ENCODE measurements at places on chromosomes 5 and 9.

DNA sequence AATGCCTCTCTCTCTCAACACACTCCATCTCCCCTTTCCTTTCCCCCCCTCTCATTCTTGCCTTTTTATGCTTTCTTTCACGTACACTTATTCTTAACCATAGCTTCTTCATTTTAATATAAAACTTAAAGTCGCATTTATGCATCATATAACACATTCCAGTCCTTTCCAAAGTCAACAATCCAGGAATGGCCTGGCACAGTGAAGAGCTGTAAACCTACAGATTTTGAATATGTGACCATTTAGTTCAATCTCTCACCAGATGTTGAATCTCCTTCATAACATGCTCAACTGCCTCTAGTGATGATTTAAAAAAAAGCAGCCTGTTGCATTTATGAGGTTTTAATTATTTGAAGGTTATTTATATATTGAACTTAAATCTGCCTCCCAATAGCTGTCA, 186.2 kb upstream of the GRAMD2B start:
- H3K27me3 ChIP-seq: no peaks in the 10 kb centered on the region
- H3K4me1 ChIP-seq: no peaks in the 10 kb centered on the region
- no peak for DNase-seq
- H3K27ac ChIP-seq: no peak overlapping the region
- H3K4me3 ChIP-seq: no peak overlapping the region
- H3K36me3 ChIP-seq: no peaks in the 10 kb centered on the region

DNA sequence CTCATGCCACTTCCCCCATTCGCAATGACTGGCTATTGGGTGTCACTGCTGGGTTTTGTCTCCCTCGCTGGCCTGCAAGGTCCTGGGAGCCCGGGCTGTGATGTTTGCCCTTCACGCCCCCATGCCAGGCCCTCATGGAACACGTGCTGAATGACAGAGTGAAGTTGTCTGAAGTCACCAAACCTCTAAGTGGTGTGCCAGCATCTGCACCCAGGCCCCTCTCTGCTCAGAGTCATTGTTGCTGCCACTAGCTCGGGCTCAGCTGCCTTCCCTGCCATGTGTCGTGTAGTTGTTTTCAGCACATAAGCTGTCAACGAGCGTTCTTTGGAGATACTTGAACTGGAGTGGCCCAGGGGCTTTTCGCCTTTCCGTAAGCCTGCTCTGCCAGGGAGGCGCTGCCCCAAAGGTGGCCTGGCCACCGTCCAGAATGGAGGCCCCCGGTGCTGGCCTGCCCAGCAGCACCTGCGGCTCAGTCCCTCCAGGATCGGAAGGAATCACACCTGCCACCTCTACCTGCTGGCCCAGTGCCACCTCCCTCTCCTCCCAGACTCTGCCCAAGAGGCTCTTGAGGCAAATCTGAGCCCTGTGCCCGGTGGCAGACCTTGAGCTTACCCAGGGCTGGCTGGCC, 250.1 kb downstream of the PBX3 start:
- no peaks in the 10 kb centered on the region for H3K36me3 ChIP-seq
- no peaks in the 10 kb centered on the region for H3K27me3 ChIP-seq
- H3K4me3 ChIP-seq: no peak overlapping the region
- no peak overlapping the region for H3K27ac ChIP-seq
- no peak for DNase-seq

GRCh38 chr5:170805666-170806065, 22.1 kb downstream of the GABRP start:
- H3K4me1 ChIP-seq: no peaks in the 10 kb centered on the region
- no peak overlapping the region for H3K27ac ChIP-seq
- no peaks in the 10 kb centered on the region for H3K36me3 ChIP-seq
- no peaks in the 10 kb centered on the region for H3K27me3 ChIP-seq

GRCh38 chr5:89435347-89435746, 552.4 kb upstream of the MEF2C start:
- DNase-seq: no peak
- no peaks in the 10 kb centered on the region for H3K27me3 ChIP-seq
- no peak overlapping the region for H3K27ac ChIP-seq
- no peak overlapping the region for H3K4me3 ChIP-seq
- no peaks in the 10 kb centered on the region for H3K4me1 ChIP-seq

- no peak overlapping the region for H3K27ac ChIP-seq
- peak overlapping the region; percentile 39 for H3K4me3 ChIP-seq
- H3K36me3 ChIP-seq: no peaks in the 10 kb centered on the region
- peaks cover 29% of the 10 kb centered on the region for H3K4me1 ChIP-seq
These were observed 4.5 kb downstream of the SHROOM1 start for GRCh38 chr5:132825834-132826391.

DNA sequence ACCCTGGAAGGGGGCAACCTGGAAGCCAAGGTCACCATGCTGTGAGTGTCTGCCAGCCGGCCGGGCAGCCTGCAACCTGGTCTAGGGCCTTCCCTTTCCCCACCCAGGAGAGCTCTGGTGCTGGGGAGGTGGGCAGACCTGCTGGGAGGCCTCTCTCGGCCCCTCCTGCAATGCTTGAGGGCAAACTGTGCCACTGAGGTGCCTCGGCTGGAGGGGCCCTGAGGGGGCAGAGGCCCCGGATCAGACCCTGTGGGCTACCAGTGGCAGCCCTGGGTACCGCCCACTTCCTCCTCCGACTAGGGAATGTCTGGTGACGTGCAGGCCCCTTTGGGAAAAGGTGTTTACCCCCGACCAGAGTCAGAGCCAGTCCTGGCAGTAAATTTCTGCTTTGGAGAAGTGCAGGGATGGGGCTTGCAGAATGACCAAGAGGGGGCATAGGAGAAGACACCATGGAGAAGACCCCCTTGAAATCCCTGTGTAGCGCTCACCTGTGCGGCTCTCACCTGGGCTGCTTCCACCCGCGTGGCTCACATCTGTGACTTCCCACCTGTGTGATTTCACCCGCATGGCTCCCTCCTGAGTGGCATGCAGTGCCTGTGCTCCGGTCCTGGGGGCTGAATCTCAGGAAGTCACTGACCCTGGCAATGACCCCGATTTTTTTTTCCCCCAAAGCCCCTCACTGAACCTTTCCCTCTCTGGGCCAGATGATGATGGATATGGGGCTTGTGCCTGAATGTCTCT, 1.1 kb downstream of the LCN1 start:
- peak; percentile 38 for DNase-seq
- peaks cover 18% of the 10 kb centered on the region for H3K27me3 ChIP-seq
- no peak overlapping the region for H3K27ac ChIP-seq
- H3K36me3 ChIP-seq: no peaks in the 10 kb centered on the region

GRCh38 chr9:94817291-94818177, 91.0 kb downstream of the AOPEP start:
- peaks cover 11% of the 10 kb centered on the region for H3K4me1 ChIP-seq
- no peak overlapping the region for H3K4me3 ChIP-seq
- no peaks in the 10 kb centered on the region for H3K27me3 ChIP-seq
- no peak overlapping the region for H3K27ac ChIP-seq
- peaks cover 9% of the 10 kb centered on the region for H3K36me3 ChIP-seq

- H3K27me3 ChIP-seq: no peaks in the 10 kb centered on the region
- no peaks in the 10 kb centered on the region for H3K36me3 ChIP-seq
- no peak for DNase-seq
- H3K4me3 ChIP-seq: no peak overlapping the region
- no peaks in the 10 kb centered on the region for H3K4me1 ChIP-seq
These were observed 145.0 kb upstream of the SLC28A3 start for GRCh38 chr9:84485539-84485938.

DNA sequence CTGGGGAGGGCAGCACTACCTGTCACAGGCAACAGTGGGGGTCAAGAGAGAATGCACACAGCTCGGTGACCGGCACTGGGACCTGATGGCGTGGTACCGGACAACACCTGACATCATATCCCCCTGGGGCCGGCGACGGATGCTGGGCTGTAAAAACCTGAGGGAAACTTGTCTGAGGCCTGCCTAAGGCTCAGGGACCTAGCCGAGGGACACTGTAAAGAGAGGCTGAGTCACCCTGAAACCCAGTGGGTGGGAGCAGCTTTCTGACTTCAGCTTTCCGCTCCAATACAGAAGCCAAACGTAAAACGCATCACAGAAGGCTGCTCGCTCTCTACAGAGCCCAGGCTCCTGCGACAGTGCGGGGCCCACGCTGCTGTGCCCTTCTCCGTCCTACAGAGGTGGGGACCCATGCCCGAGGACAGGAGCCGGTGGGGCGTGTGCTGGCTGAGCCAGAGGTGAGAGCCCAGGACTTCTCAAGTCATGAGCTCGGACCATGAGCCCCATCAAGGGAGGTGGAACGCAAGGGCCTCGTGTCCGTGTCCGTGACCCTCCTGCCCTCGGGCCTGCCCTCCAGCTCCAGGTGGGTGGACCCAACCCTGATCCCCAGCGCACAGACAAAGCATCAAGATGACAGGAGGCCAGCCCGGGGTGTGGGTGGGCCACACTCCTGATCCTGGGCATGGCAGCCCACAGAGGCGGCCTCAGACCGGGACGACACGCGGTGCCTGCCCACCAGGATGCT, 5.3 kb downstream of the RALGDS start:
- H3K36me3 ChIP-seq: no peaks in the 10 kb centered on the region
- H3K4me3 ChIP-seq: peak overlapping the region; percentile 47

Data from activated CD8-positive, alpha-beta memory T cell treated with anti-CD3 and anti-CD28 coated beads, Interleukin-2, amount 10 ng/mL, durations not matched to agents 7 days and 5 days (primary cell).